ENCODE measurements at places on chromosomes 2 and 18.

GRCh38 chr2:120275617-120276400 is 23.2 kb downstream of the RALB start:
- no peak for DNase-seq

DNA sequence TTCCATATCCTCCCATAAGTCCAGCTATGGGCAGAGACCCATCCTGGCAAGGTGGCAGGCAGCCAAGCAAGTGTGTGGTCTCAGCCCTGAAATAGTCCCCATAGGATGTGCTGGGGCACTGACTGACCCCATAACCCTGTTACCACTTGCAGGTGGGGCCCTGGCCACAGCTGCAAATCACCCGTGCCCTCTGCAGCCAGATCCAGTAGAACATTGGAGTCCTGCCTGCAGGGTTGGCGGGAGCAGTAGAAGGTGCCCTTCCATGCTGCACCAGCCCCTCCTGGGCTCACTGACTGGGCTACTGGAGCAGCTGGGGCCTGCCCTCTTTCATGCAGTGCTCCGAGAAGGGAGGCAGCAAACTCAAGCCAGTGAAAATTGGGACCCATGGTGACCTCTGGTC is 112.6 kb upstream of the MCFD2 start:
- no peak for DNase-seq

GRCh38 chr2:187266147-187266546 is 181.9 kb downstream of the CALCRL start:
- no peak for DNase-seq

DNA sequence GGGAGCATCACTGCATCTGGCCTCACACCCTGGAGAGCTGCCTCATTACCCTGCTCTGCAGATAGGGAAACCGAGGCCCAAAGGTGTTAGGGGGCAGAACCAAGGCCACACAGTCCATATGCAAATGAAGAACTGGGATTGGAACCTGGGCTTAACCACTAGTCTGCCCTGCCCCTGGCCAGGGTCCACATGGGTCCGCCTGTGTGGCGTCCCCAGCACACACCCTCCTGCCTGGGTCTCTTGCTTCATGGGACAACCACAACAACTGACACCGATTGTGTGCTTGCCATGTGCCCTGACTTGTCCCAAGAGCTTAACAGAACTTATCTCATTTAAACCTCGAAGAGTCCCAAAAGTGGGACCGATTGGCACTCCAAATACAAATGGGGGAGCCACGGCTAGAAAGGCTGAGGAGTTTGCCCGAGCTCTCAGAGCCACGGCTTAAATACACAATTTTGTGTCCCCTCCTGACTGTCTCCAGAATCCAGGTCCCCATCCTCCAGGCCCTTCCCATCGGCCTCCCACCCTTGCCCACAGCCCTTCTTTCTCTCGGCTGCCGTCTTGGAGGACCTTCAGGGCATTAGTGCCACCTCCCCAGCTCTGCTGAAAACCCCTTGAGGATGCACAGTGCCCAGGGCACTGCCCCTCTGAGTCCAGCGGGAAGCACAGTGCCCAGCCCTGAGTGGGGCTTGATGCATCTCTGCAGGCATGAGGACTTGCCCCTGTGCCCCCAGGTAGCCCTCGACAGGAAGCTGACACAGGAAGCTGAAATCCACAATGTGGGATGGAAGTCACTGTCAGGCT is 5.8 kb upstream of the DUSP2 start:
- DNase-seq, result no peak

GRCh38 chr2:2743164-2743571 is 412.1 kb upstream of the MYT1L start:
- peak; percentile 83 for DNase-seq

DNA sequence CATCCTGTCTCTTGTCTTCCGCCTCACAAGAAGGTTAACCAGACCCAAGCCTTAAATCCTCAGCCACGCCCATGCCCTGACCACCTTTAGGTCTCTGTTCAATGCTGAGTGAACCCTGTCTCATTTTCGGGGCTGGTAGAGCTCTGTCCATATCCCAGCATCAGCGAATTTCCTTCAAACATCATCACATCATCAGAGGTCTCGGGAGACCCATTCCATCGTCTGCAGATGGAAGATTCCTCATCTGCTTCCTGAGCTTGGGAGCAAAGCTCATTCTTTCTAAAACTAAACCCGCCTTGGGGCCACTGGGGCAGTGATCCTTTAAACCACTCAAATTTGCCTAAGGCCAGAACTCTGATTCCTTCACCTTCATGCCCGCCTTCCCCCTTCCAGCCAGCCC is 173.7 kb downstream of the TTC32 start:
- DNase-seq, result no peak

- no peak for DNase-seq
Measured at GRCh38 chr2:239598011-239598731, 197.4 kb upstream of the HDAC4 start.

GRCh38 chr2:9110346-9110884 is 96.2 kb upstream of the ASAP2 start:
- DNase-seq, result no peak

DNA sequence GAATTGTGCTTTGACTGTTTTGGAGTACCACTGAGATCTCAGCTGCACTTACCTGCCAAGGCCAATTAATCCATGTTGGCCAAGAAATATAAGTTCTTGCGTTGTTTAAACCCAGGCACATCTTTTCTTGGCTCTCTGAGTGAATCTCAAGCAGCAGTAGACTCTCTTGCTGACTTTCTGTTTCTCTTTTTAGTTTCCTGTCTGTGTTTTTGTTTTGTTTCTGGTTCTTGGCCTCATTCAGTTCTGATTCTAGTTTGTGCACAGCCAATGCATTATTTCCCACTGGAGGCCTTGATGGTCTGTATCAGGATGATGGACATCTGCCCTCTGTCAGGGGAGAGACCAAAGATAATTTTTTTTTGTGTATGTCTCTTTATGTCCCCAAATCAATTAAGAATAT is 379.4 kb downstream of the CDH2 start:
- no peak for DNase-seq

GRCh38 chr2:25305775-25306174 is 36.0 kb downstream of the DNMT3A start:
- no peak for DNase-seq
